ENCODE measurements at places on chromosomes 7 and 10.

- no peak for DNase-seq
These were observed 44.0 kb upstream of the FAM133B start for GRCh38 chr7:92634205-92634604.

GRCh38 chr7:107799647-107800264 is 3.3 kb downstream of the SLC26A3 start:
- no peak for DNase-seq

DNA sequence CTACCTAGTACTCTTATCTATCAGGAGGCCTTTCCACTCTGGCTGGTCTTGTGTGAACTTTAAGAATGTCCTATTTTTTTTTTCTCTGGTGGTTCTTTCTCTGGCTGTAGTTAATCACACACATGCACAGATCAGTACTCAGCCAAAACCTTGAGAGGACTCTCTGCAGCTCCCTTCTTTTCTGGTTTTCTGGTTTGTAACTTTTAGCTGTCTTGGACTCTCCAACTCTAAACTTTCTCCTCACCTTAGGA is 54.9 kb upstream of the HELLS start:
- DNase-seq: no peak

DNA sequence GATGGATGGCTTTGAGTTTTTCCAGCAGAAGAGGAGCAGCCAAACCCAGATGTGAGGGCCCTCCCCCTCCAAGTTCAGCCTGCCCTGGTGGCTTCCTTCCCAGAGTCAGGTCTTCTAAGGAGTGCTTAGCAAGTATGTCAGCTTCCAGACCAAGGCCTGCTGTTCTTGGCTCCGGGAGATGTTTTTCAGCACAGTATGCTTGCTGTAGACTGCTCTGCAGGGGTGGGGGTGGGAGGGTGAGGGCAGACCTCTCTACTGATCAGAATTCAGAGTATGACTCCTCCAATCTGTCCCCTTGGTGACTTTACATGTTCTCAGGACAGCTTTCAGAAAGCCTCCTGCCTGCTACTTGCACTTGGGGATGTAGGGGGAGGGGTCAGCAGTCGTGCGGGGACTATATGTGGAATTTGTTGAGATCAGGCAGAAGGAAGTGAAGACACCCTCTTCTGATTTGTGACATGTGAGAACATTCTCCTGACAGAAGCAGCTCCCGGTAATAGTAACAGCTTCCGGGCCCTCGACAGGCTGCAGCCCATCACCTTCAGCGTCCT is 516.4 kb upstream of the ZMIZ1 start:
- peak; percentile 60 for DNase-seq

DNA sequence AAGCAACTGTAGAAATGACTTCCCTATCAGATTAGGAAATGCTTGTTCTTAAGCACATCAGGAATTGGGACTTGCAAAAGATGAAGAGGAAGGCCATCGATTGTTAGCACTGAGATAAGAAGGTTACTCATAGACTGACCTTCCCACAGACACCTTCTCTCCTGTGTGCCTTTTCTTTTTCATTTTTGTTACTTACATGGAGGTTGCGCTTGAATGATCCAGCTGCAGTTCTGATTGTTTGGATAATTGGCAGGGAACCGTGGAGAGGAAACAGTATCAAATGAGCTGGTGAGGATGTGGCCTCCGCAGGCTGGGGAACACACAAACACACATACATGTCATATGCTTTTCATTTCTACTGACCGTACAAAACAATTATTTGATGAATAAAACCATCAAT is 134.9 kb upstream of the RSU1 start:
- no peak for DNase-seq

GRCh38 chr10:119524720-119525070 is 17.8 kb downstream of the RGS10 start:
- no peak for DNase-seq

DNA sequence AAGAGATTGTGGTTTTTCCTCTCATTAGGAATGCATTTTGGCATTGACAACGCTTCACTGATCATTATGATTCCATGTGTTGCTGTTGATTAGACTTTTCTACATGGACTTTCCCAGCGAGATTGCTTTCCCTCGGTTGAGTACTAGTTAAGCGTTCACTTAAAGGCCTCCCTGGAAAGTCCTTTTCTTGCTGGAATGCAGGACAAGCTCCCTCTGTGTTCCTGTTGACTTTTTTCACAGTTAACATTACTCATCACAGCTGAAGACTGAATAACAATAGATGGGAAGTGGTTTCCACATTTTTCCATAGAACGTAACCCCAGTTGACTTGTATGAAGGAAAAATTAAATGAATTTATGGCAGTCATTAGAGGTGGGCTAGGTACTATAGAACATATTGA is 2.6 kb upstream of the CAV1 start:
- DNase-seq: peak; percentile 84

DNA sequence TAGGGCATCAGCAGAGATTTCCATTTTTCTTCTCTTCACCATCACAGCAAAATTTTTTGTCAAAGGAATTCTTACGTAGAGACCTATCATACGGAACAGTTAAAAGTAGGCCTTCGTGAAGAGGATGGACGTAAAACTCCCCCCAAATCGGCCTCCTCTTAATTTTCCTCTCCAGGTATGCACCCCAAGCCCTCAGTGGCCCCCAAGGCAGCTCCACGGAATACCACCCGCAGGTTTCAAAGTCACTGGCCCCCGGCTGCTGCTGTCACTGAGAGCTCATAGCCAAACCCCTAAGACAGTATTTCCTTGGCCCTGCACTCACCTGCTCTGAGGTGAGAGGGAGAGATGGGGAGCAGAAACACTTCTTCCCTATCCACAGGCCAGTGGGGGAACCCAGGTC is 8.8 kb downstream of the PODXL start:
- no peak for DNase-seq

DNA sequence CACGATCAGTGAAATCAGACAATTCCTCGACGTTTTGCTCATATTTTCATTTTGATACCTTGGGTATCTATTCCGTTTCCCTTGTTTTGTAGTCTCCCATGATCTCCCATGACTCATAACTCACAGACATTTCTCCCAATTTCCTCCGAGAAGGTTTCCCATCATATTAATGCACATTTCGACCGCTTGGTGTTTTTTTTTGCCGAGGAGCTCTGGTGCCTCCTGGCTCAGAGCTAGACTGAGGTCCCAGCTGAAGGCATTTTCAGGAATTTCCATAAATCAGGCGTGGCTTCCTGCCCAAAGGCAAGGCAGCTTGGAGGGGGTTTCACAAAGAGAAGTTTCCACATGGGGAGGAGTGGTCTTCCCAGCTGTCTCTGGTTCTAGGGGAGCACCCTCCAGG is 148.2 kb upstream of the TNS3 start:
- DNase-seq: no peak

DNA sequence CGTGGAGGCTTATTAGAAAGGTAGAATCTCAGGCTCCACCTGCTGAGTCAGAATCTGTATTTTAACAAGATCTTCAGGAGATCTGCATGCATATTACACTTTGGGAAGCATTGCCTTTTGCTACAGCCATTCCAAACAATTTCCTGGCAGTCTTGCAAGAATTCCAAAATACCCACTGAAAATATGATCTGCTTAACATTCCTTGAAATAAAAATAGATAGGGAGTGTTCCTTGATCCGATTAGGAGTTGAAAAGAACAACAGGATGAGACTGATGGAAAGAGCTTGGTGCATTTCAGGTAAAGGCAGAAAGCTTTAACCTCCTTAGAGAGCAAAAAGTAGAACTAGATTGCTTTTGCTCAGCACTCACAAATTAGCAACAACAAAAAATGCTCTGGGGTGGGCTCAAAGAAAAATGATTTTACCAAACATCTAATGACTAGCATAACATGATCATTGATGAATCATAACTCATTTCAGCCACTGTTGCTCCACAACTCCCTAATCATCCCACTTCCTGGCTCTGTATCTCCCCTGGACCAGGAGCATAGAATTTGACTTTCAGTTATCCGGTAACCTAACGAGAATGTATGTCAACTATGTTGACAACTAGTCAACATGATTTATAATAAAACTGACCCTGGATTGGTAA is 115.2 kb downstream of the RNLS start:
- DNase-seq: peak; percentile 12

DNA sequence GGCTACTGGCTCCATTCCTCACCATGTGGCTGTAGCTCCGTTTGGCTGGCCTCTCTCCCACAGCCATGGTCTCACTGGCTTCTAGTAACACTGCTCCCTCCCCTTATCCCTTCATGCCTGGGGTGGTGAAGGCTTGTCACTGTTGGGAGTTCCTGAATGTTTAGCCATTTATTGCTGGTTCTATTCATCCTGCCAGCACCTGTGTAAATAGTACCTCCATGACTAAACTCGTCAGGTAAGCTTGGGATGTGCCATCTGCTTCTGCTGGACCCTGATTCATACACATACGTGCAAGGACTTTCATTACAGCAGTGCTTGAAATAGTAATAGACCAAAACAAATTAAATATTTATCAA is 61.6 kb downstream of the CCDC71L start:
- DNase-seq: no peak

DNA sequence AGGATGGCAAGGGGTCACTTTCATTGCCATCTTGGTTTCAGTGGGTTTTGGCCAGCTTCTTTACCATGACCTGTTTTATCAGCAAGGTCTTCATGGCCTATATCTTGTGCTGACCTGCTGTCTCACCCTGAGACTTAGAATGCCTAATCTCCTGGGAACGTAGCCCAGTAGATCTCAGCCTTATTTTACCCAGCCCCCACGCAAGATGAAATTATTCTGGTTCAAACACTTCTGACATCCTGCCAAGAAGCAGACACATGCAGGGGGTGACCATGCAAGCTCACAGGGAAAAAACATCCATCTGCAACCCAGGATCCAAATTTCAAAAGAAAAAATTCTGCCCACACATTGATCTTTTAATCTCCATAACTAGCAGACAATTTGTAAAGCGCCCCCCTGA is 88.4 kb upstream of the EEPD1 start:
- no peak for DNase-seq

DNA sequence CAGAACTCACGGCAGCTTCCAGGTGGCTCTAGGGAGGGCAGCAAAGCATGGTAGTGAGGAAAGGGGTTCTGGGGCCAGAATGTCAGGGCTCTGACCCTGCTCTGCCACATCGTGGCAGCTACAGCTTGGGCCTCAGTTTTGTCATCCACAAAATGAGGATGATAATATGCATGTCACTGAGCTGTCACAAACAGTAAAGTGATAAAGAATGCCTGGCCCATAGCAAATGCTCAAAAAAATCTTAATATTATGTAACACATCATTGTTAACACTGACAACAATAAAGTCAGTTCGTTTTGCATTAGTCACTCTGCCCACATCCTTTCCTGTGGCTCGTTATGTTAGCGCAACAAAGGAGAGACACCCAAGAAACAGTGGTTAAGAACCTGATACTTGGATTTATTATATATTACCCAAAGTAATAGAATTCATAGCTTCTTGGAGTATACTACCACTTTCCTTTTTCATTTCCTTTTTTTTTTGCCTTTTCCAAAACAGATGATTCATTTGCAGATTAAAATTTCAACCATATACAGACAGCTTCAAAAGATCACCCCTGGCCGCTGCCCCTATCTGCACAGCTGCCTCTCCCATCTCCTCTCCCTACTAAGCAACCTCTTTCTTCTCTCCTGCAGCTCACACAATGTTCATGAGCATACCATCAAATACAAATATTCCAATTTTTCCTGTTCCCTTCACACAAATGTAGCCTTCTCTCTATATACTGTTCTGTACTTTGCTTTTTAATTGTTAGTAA is 45.5 kb upstream of the DDC start:
- DNase-seq: peak; percentile 37

GRCh38 chr7:82578430-82578829 is 134.9 kb upstream of the CACNA2D1 start:
- DNase-seq: peak; percentile 24

DNA sequence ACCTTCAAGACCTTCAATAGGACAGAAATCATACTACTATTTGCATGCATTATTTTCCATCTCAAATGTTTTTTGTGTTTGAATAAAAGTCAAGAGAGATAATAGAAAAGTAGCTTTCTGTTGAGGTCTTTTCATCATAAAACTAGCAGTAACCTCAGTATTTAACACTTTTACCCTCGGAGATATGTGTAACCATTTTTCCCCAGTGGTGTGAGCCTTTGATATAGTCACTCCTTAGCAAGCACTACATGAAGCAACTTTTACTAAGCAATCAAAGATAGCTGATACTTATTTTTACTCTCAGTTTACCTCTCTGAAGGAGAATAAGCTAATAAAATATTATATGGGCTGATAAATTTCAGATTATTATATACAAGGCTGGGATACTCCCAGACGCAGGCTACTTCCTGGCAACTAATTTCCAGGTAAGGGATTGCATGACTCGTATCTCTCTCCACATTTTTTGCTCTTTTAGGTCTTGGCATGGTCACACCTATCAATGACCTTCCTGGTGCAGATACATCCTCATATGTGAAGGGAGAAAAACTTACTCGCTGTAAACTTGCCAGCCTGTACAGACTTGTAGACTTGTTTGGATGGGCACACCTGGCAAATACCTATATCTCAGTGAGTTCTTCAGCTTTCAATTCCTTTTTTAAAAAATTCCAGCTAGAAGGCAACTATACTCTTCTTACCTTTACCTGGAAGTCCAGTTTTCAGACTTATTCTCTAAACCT is 91.5 kb upstream of the MXI1 start:
- DNase-seq: no peak

Measured in IMR-90 (cell line).